ENCODE measurements at places on chromosomes 16 and 17.

DNA sequence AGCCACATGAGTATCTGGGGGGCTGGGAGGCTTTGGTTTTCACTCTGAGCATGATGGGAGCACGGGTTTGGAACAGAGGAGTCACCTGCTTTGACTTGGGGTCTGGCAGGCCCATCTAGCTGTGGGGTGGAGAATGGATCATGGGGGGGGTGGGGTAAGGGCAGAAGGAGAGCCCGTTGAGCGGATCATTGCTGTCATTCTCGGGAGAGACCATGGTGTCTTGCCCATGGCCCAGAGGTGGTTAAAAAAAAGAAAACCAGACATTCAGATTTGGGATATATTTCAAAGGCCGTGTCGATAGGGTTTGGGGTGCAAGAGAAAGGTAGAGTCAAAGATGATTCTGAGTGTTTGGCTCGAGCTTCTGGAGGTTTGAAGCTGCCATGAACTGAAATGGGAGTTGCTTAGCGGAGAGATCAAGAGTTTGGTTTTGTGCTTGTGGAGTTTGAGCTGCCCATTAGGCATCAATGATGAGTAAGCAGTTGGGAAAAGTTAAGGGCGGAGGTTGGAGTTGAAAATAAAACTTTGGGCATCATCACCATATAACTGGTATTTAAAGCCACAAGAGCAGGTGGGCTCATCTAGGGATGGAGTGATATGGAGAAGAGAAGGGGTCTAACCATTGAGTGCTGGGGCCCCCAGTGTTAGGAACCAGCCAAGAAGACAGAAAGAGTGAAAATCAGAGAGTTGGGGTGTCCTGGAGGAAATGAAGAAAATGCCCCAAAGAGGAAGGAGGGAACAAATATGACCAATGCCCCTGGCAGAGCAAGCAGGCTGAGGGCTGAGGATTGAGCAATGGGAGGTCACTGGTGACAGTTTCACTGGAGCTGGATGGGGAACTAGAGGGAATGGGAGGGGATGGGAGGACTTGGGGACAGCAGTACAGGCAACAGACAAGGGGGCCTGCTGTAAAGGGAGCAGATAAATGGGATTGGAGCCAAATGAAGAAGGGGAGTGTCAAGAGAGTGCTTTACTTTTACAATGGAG, 1.9 kb downstream of the NOD2 start:
- DNase-seq, result no peak

- DNase-seq, result no peak
These were observed 90.8 kb downstream of the STX8 start for GRCh38 chr17:9484789-9485188.

DNA sequence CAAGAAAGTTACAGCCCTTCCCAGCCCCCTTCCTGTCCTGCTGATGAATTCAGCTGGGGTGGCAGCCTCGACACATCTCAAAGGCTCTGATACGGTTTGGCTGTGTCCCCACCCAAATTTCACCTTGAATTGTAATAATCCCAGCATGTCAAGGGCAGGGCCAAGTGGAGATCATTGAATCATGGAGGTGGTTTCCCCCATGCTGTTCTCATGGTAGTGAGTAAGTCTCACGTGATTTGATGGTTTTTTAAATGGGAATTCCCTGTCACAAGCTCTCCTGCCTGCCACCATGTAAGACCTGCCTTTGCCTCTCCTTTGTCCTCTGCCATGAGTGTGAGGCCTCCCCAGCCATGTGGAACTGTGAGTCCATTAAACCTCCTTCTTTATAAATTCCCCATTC, 163.2 kb upstream of the FOXF1 start:
- DNase-seq, result no peak

- DNase-seq, result no peak
These were observed 71.8 kb downstream of the ABHD15 start for GRCh38 chr17:29495011-29495410.

- DNase-seq, result peak; percentile 46
These were observed 4.5 kb upstream of the TMEM92 start for GRCh38 chr17:50269477-50270434.

GRCh38 chr17:6347776-6348175, 87.1 kb downstream of the AIPL1 start:
- no peak for DNase-seq

- DNase-seq, result no peak
These were observed 161.8 kb downstream of the RPTOR start for GRCh38 chr17:80706463-80706867.

DNA sequence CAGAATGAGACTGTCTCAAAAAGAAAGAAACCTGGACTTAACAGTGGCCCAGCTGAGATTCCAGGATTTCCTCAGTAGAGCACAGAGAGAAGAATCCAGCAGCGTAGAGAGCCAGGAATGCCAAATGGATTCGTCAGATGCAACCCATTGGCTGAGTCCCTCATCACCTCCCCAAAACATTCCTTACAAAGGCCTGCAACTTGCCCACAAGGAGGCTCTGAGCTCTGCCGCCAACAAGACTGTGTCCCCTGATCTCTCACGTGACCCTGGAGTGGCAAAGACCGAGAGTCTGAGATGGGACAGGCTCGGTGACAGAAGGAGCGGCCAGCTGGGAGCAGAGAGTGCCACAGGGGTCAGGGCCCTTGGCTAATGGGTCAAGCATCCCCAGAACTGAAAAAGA, 6.9 kb upstream of the CHMP6 start:
- DNase-seq, result peak; percentile 40

DNA sequence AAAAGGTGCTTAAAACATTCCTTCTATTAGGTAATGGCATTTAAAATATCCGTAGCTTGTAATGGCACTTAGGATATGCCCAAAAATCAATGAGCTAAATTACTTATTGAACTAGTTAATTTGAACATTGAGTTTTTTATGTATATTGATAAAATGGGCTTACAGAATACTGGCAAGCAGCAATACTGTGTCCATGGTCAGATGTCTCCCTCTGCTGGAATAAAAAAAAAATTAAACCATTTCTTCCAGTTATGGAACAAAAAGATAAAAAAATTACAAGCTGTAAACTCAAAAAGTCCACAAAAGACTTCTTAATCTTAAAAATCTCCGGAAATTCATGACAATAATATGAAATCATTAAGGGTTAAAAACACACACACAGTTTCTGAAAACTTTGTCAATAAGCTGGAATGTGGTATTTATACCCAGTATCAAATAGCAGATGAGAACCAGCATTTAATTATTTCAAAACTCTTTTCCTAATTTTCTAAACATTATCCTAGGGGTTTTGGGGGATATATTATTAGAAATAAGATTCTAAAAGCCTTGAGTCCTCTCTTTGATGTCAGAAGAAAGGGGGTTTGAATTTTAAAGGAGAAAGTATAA, 21.5 kb upstream of the PSMD7 start:
- no peak for DNase-seq

- DNase-seq, result peak; percentile 48
These were observed 3.5 kb upstream of the C16orf74 start for GRCh38 chr16:85754413-85754812.

DNA sequence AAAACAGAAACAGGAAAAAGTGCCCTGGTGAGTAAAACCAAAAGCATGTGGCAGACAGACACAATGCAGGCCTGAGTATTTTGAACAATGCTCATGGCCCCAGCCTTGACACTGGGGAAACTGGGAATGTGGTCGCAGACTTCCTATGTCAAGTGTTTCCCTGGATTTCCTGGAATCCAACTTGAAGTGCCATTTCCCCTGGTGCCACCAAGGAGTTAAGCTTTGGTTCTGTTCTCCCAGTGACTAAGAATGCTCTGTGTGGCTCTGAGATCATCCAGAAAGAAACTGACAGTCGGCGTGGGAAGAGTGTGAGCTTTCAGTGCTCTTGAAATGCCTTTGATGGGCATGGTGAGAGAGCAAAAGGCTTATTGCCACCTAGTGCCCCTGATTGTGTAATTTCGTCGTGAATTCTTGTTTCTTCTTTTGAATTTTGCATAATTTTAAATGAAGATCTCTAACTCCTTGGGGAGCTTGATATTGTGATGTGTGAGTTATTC, 96.0 kb downstream of the YPEL2 start:
- DNase-seq, result no peak

- DNase-seq, result no peak
These were observed 32.7 kb downstream of the ADAMTS18 start for GRCh38 chr16:77402118-77402517.

DNA sequence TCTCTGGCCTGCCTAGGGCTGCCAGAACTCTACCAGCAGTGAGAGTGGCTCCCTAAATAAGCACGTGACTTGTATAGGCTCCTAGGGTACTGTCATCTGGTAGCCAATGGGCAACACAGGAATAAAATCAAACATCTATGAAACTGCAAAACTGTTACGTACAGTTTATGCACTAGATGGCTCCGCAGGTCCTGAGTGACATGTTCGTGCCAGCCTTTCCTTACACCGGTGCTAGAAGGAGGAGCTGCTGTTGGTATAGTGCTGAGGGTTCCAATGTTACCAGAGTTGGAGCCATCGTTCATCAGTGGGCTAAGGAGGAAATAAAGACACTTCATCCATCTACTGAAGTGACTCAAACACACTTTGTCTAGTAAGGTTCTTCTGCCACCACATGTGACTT, 63.2 kb upstream of the TRAP1 start:
- peak; percentile 62 for DNase-seq

DNA sequence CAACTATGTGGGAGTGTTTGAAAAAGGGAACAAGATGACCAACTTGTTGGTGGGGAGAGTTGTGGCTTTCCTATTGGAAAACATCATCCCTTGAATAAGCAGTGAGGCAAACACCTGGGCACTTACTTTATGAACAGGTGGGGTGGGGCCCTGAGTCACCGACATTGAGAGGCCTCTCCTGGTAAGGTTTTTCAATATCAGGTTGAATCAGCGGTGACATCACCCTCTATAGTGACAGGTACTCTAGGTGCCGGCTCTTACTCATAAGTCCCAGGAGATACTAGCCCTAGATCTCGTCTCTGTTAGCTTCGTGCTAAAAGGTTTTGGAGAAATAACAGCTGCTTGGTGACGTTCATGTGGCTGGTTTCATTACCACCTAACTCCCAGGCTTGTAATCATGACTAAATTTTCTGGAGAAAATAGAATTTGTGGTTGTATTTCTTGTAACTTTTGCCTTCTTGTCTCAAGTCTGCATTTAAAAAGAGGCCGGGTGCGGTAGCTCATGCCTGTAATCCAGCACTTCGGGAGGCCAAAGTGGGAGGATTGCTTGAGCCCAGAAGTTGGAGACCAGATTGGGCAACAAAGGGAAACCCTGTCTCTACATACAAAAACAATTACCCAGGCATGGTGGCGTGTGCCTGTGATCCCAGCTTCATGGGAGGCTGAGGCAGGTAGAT, 19.3 kb downstream of the CDH1 start:
- DNase-seq, result no peak

- DNase-seq, result no peak
These were observed 59.0 kb downstream of the ELAC2 start for GRCh38 chr17:12958786-12959185.

- no peak for DNase-seq
These were observed 67.9 kb downstream of the ATP2C2 start for GRCh38 chr16:84436196-84436595.

DNA sequence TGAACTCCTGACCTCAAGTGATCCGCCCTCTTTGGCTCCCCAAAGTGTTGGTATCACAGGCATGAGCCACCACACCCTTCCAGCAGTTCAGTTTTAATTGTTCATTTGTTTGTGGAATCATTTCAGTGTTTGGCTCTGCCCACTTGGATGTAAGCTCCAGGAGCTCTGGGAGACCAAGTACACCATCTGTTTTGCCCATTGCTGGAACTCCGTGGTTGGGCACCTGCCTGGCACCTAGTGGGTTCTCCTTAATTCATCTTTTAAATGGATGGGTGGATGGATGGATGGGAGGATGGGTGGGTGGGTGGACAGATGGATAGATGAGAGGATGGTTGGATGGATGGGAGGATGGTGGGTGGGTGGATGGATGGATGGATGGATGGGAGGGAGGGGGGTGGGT, 953 bp upstream of the NECAB2 start:
- DNase-seq, result no peak

DNA sequence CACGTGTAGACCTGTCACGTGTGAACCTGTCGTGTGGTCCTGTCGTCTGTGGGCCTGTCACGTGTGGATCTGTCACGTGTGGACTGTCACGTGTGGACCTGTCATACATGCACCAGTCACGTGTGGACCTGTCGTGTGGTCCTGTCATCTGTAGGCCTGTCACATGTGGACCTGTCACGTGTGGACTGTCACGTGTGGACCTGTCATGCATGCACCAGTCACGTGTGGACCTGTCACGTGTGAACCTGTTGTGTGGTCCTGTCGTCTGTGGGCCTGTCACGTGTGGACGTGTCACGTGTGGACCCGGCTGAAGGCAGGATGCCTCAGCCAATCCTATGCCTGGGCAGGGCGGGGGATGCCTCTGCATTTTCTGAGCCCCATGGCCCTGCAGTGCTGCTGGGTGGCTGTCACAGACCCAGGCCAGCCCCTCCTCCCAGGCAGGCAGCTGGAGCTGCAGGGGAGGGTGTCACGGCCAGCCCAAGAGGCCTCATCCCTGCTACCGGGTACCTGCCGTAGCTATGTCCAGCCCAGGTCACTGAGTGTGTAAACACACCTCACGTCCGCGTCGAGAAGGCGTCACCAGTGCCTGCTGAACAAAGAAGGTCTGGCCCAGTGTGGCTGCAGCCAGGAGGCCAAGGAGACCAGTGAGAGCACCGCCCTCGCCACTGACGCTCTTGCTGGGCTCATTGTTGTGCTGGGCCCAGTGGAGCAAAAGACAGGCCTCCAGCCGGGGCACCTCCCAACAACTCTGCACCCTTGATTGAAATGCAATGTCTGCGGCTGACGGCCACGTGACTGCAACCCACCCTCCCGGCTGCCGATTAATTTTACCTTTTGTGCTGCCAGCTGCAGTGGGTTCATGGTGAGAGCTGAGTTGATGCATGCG, 18.6 kb upstream of the ACSF3 start:
- DNase-seq, result no peak

DNA sequence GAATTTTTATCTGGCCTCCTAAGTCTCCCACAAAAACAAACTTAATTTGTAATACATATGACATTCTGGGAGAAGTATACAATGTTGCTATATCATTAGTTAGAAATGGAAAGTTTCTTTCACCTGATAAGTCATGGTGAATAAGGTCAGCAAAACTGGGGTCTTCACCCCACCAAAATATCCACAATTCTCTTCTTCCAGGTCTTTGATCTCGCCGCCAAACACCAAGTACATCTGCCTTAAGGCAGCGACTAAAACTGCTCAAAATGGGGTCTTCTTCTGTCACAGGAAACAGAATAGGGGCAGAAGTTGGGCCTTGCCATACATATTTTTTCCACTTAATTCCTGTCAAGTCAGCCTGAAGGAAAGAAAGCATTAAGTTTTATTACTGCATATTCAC, 2.1 kb downstream of the MED13 start:
- no peak for DNase-seq

GRCh38 chr17:18217412-18218015, 7.9 kb upstream of the LLGL1 start:
- peak; percentile 34 for DNase-seq

- DNase-seq, result no peak
These were observed 94.1 kb downstream of the MRM3 start for GRCh38 chr17:876272-876671.
